Calu3 (cell line): ENCODE measurements at places on chromosomes 6 and 20.

- DNase-seq, result no peak
These were observed 55.0 kb upstream of the PLCB1 start for GRCh38 chr20:8077137-8077466.

DNA sequence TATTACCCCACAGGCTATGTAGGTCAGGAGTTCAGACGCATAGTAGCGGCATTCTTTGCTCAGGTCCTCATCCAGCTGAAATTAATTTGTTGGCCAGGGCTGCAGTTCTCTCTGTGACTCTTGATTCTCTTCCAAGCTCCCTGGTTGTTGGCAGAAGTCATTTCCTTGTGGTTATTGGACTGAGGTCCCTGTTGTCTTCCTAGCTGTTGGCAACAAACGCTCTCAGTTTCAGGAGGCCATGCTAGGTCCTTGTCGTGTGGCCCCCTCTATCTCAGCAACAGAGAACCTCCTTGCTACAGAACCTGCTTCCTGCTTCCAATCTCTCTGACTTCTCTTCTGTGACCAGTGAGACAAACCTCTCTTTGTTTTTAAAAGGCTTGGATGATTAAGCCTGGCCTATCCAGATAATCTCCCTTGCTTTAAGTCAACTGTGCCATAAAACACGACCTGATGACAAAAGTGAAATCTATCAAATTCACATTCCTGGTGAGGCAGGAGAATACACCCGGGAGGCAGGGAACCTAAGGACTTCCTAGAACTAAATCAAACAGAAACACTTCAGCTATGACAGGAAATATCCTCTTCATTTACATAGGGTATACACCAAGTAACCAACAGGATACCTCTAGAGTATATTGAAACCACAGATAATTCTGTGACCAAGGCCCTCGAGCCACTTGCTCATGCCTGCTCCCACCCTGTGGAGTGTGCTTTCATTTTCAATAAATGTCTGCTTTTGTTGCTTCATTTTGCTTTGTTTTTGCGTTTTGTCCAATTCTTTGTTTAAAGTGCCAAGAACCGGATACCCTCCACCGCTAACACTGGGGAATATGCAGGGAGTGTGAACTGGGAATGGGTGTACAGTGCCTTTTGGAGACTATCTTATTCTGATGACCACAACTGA, 196.0 kb downstream of the BTBD3 start:
- peak; percentile 49 for DNase-seq

- no peak for DNase-seq
These were observed 61.0 kb downstream of the SMLR1 start for GRCh38 chr6:130888246-130888645.

DNA sequence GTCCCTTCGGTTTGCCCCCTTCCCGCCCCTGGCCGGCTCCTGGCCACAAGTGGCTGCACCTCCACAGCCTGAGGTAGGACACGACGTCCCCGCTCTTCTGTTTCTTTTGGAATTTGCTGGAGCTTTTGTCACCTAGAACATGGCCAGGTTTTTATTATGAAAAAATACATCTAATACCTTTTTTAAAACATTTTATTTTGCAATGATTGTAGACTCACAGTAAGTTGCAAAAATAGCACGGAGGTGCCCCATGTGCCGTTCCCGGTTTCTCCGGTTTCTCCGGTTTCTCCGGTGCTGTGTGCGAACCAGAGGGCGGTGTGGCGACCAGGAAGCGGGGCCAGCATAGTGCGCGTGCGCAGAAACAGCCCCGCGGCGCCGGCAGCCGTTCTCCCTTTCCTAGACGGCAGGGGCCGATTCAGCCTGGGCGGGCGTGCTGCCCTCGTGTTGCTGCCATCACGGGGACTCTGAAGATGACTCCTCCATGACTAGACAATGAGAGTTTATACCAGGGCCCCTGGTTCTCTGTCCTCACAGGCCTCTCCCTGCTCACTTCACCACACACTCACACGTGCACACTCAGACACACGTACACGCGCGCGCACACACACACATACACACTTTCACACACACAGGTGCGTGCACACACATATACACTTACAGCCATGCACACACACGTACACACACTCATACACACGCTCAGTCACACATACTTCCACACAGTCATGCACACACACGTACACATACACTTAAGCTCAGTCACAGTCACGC, 102.1 kb downstream of the TMEM242 start:
- DNase-seq, result peak; percentile 93

GRCh38 chr6:100464903-100465700, at the start of gene SIM1:
SIM1 (minus strand) TSS chr6:100464921; CDS start chr6:100463468, 1,453 bp downstream.
- no peak for DNase-seq

DNA sequence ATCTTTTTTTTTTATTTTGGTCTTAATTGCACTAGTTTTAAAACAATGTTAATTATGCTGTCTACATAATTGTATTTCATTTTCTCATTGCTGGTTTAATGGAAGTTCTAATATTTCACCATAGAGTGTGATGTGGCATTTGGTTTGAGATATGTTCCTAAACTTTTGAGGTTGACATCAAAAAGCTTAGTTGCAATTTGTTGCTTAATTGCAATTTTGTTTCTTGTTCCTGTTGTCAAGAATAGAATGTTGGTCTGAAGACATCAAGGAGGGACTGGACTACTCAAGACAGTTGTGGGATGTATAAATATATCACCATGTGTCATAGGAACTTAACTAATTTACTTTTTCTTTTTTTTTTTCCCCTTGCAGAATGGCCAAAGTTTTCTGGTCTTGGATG, 12.5 kb downstream of the HSF2 start:
- no peak for DNase-seq

GRCh38 chr6:436308-437036, 44.9 kb downstream of the IRF4 start:
- DNase-seq, result no peak

GRCh38 chr20:2374346-2375125, 6.2 kb upstream of the TGM6 start:
- DNase-seq, result no peak

- no peak for DNase-seq
These were observed 80.1 kb downstream of the GMDS start for GRCh38 chr6:2165286-2165685.

- DNase-seq, result no peak
These were observed 236.9 kb downstream of the BCAS1 start for GRCh38 chr20:53833333-53834061.

- DNase-seq, result no peak
These were observed 39.3 kb upstream of the APCDD1L start for GRCh38 chr20:58554541-58554940.

DNA sequence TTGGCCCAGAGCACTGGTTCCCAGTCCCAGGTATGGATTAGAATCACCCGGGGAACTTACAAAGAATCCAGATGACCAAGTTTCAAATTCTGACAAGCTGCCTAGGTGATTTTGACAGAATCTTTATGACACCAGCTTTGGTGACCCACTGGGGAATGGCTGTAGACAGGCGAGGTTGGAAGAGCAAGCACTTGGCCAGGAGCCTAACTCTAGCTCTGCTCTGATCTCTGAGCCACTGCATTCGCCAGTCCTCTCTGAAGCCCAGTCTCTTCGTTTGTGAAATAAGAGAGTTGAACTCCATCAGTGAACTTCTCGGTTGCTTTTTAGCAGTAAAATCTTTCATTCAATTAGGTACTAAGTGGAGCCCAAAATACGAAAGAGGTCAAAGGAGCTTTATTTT, 161.2 kb downstream of the VEGFA start:
- DNase-seq, result no peak

- no peak for DNase-seq
These were observed 1195.9 kb upstream of the MAP3K7 start for GRCh38 chr6:91782802-91783201.

DNA sequence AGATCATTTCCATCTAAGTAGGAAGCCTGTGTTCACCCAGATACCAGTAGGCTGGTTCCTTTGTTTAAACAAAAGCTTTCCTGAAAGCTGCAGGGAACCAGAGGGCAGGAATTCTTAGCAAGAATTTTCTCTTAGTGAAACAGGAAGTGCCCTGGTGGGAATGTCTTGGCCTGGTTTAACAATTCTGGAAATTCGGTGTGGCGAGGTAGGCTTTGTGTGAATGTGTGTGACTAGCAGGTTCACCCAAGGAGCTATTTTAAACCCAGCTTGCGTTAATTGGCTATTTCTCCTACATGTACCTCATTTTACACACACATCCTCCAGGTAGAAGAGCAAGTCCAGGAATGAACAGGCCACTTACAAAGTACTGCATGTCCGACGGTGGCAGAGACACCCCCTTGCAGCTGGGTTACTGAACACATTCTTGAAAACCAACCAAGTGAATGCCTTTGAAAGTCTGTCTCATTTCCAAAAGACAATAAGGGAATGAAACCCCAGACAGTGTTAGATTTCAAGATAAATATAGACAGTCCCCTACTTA, 64.6 kb downstream of the GFOD1 start:
- DNase-seq, result no peak

DNA sequence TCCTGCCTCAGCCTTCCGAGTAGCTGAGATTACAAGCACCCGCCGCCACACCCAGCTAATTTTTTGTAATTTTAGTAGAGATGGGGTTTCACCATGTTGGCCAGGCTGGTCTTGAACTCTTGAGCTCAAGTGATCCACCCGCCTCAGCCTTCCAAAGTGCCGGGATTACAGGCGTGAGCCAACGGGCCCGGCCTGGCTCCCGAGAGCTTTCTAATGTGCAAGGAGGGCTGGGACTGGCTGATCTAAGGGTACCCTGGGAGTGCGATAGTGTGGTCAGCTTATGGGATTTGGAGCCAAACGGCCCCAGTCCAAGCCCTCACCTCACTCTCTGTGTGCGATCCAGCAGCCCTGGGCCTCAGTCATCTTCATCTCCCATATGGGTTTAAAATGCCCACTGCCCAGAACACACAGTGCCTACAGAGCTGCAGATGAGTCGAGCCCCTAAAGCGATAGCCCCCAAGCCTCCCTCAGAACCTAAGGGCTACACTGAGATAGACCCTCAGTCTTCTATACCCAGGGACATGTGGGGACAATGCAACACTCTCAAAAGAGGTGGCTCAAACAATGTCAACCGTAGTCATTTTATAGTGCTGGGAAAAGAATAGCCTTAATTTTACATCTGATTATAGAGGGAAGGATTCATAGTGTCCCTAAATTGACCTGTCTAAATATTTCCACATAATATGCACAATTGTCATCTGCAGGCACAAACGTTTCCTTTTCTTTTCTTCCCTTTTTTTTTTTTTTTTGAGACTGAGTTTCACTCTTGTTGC, 50.1 kb downstream of the SSR1 start:
- no peak for DNase-seq

DNA sequence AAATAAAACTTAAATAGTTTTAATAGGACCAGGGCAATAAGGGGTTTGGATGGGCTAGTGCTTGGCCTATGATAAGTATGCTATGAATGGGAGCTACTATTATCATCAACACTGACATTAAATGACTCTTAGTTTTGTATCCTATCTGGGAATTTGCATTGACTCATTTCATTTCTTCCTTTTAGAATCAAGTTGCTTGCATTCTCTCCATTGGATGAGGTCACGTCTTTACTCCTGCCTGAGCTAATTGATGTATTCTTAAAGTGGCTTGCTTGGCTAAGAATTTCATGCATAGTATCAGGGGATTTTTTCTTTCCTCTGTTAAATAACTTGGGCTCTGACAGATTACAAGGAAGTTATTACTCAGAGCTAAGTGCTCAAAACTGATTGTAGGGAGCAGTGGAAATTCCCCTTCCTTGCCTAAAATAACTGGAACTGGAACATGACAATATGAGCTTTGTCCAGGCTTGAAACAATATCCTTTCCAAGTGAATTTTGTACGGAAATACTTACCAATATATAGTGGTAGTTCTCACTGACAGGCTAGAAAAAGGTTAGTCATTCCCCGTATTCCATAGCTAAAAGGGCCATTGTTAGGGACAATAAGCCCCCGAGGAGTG, 169.9 kb downstream of the BCAS1 start:
- DNase-seq, result no peak

DNA sequence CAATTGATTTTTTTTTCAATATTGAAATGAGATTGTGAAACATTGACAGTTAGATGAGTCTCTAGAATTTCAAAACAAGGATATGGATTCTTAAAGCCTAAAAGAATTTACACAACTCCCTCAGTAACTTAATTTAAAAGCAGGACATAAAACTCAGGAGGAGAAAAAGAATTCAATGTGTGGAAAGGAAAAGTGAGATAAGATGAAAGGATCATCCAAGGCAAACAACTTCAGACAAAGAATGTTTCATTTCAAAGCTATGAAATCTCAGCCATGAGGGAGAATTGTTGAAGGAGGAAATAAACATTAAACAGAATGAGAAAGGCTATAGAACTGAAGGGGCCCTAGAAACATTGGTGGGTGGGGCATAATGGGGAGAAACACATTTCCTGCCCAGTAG, 191.7 kb upstream of the NOX3 start:
- DNase-seq, result no peak

- no peak for DNase-seq
These were observed 560.5 kb downstream of the PKHD1 start for GRCh38 chr6:51526922-51527321.

DNA sequence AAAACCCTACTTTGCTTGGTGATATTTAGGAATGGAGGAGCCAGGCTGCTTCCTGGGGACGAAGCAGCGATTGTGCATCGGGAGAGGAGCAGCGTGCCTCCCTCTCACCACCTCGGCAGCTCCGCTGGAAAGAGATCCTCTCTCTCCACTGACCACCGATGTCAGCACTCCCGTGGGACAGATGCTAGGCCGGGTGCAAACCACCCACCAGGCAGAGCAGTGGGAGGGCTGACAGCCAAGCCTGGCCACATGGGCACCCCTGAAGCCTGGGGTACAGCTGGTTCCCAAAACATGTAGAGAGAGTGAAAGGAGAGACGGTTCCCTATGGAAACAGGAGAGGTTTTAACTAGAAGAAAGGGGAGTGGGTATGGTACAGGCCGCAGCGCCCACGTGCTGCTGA, 220.0 kb downstream of the ANKRD60 start:
- DNase-seq, result no peak

- no peak for DNase-seq
These were observed 30.6 kb upstream of the LMBRD1 start for GRCh38 chr6:69827276-69827893.

GRCh38 chr6:53795340-53795701, 516 bp downstream of the LRRC1 start:
- no peak for DNase-seq

DNA sequence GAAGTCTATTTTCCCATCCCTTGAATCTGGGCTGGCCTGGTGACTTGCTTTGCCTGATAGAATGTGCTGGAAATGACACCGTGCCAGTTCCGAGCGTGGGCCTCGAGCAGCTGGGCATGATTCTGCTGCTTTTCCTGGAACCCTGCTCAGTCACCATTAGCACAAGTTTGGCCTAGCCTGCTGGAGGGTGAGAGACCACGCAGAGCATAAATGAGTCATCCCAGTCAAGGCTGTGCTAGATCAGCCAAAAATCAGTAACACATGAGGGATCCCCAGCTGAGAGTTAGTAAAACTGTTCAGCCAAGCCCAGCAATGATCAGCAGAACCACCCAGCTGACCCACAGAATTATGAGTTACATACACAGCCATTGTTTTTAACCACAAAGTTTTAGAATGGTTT, 74.8 kb upstream of the TOP1 start:
- no peak for DNase-seq
